ENCODE measurements at places on chromosomes 11 and 22.

DNA sequence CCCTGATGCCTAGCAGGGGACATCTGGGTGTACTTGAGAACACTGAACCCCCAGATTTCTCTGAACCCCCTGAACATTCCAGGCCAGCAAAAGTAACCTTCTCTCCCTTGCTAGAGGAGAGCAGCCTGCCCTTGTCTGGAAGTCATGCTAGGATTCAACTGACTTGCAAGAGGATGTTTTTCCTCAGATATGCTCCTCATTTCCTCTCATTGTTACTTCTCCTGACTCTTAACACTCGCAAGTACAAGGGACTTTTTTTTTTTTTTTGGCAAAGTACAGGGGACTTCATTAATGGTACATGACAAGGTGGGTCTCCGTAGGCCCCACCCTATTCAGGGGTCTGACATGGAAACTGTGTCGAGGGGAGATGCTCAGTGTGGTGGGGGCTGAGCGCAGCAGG, 6.3 kb upstream of the MCHR1 start:
- no peak for DNase-seq

DNA sequence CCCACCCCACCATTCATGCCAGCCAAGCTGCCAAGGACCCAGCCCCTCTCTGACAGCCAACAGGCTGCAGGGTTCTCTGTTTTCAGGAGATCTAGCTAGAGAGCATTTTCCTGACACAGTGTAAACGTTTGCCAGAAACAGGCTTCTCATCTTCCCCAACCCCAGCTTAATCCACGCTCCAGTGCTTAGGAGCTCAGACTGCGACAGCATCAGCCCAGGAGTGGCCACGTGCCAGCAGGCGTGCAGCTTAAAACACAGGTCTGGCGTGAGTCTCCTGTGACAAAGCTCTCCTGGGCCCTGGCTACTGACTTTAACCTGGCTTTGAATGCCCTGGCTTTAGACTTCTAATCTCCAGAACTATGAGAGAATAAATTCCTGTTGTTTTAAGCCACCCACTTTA, 66.6 kb downstream of the GALNT18 start:
- DNase-seq = no peak

DNA sequence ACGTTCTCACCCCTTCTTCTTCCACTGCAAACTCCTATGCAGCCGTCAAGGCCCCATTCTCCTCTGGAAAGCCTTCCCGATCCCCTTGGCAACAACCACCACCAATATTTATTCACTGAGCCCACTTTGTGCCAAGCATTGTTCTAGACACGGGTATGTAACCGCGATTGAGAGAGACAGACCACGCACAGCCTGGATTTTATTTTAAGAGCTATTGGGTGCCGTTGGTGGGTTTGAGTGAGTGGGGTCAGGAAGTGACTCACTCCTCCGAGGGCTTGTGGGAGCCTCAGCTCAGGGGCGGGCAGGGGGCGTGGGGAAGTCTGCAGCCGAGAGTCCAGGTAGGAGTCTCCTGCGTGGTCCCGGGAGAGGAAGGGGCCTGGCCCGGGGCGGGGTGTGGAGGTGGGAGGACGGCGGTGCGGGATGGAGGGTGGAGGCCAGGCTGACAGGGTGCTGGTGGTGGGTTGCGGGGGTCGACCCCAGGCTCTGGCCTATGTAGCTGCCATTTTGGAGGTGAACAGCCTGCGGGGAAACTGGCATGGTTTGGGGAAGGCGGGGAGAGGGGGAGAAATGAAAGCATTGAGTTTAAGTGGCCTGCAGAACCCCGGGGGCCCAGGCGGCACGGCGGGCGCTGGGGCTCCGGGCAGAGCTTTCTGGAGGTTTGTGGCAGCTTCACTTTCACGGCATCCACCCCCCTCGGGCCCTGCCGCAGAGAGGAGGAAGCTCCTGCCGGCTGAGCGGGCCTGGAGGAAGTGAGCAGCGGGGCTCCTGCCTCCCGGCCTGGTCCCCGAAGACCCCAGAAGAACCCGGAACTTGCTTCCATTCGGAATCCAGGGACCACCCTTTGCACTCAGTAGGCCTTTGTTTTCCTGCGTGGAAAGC, 547 bp downstream of the PARVG start:
- no peak for DNase-seq

DNA sequence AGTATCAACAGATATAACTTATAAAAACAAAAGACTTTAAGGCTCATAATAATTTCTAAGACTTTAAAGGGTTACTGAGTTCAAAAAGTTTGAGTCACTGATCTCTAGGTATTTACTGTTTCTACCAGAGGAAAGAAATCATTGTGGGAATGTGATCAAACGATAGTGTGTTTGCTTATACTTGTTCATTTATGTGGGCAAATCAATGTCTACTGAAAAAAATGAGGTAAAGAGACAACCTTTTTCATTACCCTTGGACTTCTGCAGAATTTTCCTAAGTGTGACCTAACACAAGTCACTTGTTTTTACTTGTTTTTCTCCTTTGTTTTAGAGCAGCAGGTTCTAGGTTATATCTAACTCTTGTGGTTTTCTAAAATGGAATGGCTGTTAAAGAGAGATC, 65.4 kb downstream of the PRR5L start:
- no peak for DNase-seq

GRCh38 chr11:1534682-1535081, 37.4 kb downstream of the DUSP8 start:
- no peak for DNase-seq

- no peak for DNase-seq
These were observed 31.0 kb downstream of the CCDC34 start for GRCh38 chr11:27331981-27332380.

DNA sequence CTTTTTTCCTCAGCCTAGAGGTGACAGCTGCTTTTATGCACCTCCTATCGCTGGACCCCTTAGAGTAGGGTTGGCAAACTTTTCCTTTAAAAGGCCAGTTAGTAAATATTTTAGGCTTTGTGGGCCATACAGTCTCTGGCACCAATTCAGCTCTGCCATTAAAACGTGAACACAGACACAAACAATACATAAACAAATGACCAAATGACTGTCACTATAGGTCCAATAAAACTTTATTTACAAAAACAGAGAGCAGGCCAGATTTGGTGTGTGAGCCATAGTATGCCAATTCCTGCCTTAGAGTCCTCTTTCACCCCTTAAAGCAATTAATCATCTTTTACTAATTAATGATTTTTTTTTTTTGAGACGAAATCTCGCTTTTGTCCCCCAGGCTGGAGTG, 61.1 kb upstream of the RPS13 start:
- no peak for DNase-seq

DNA sequence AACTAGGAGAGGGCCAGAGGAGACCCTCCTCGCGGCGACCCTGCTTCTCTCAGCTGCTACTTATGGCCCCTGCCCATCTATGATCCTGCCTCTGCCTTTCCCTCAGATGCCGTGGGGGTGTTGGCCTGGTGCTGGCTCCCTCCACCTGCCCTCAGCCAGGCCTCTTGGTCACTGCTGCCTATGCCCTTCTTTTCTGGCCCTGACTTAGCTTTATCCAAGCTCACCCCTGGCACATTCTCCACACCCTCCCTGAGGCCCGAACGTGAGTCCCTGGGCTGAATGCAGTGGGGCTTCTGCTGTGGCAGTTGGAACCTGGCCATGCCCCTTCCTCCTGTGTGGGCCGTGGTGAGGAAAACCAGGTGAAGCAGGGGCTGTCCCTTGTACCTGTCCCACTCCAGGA, 19.8 kb upstream of the SUSD2 start:
- no peak for DNase-seq

DNA sequence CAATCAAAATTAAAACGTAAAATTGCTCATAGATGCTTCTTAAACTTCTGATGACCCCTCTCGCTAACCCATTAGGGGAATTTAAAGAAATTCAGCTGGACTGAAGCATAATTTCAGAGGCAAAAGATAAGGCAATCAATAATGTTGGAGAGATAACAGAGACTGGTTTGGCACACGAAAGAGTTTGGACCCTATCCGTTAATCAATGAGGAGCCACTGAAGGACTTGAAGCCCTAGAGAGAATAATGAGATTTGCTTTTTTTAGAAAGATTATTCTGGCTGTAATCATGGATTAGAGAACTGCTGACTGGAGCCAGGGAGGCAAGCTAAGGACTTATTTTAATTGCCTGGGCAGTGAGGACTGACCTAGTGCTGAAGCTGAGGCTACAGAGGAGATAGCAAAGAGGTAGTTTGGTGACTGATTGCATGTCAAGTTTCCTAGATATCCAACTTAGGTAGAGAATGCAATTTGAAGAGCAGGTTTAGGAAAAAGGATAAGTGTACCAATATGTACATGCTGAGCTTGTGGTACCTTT, 11.9 kb upstream of the ARHGAP42 start:
- DNase-seq = no peak

DNA sequence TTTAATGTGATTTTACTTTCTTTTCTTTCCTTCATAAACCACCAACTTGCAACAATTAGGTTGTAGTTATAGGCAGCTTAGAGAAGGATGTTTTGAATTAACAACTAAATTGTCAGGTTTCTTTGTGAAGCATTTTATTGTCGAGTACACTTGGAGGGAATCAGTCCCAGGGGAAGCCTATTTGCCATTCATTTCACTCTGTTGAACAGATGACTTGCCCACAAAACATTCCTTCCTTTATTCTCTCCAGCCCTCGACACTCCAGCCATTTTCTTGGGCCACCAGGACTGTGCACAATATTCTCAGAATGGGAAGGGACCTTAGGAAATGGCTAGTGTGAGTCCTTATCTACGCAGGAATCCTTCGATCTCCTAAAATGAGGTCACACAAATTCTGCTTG, 620.6 kb downstream of the SOX6 start:
- DNase-seq = no peak

GRCh38 chr22:39689421-39689820, 118.9 kb downstream of the CACNA1I start:
- no peak for DNase-seq

DNA sequence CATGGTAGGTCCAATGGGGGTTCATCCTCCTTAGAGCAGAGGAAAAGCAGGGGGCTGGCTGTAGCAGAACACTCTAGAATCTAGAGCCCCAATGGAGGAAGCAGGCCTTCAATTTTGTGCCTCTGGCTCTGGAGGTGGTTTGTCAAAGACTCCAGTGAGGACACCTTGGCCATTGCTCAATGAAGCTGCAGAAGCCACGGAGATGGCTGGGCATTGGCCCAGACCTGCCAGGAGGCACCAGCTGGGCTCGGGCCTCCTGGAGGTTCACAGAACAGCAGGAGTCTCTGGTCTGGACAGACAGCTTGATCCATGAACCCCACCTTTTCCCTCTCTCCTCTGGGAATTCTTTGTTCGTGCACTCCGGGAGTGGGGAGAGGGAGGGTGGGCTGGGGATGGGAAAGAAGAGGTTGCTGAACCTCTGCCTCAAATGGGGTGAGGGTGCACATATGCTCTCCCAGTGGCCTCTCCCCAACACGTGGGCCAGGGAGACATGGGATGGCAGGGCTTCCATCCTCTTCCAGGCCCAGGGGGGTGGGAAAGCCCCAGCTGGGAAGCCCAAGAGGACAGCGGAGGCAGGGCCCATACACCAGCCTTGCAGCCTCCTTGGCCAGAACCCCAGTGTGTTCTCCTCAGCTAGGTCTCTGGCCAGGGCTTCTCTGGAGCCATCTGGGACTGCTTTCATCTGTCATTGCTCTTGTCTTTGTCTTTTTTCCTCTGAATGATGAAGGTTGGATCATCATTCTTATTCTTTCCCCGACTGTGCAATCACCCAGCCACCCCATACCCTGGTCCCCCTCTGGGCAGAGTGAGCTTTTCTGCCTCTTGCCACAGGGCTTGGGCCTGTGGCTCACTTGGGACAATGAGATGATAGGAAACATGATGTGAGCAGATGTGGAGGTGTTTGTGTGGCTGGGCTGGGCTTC, 1019.4 kb downstream of the BRD1 start:
- no peak for DNase-seq

- no peak for DNase-seq
These were observed 47.0 kb downstream of the CDPF1 start for GRCh38 chr22:46202897-46203600.

DNA sequence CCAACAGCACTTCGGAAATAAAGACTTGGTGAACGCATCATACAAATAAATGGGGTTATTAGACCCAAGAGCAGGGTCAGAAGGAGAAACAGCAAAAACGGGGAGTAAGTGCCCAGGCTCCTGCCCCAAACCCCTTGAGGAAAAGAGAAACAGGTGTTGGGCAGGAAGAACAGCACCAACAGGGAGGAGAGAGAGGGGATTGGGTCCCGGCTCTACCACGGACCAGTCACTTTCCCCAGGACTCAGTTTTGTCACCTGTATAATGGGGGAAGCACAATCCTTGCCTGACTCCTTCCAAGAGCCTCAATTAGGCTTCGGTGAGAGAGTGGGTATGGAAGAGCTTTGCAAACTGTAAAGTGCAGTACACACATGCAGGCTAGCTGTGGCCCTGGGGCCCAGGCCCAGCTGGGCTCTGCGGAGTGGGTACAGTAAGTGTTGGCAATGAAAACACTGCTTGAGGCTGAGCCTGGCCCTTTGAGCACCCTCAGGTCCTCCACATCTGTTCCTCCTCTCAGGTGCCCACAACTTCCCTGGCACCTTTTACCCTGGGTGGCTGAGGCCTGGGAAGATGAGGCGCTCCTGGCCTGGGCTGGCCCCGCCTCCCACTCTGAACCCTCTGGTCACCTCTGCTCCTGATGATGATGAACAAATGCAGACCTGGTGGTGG, 8.9 kb downstream of the SLC29A2 start:
- DNase-seq = no peak

GRCh38 chr11:128152796-128153696, 434.3 kb downstream of the ETS1 start:
- no peak for DNase-seq

DNA sequence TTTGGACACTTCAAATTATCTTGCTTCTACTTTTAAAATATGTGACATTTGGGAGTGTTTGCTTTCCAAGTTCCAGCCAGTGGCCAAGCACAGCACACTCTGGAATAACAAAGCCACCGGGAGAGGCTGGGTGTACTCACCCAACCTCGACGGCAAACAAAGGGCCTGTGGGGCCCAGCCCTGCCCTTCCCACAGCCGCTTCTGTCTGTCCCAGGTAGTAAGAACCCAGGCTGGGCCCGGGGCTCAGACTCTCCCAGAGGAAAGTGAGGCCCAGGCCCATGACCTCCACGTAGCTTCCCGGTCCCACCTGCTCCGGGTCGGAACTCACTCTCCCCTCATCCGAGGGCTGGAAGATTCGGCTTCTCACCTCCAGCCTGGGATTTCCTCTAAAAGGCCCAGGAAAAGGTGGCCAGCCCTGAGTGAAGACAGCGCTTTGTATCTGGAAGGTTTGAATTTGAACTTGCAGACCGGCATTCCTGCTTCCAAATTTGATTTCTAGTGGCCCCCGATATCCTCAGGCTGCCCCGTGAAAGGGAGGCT, 93.5 kb downstream of the CELSR1 start:
- no peak for DNase-seq

Data from NCI-H774 (cell line).